Esophagus squamous epithelium (tissue), 5 donors: ENCODE measurements at places on chromosomes 1 and 21. TPM values are rescaled to one million over a fixed set of nuclear protein-coding genes. Genes with fewer than 3 reads are reported as not detected.

NUDT4B gene
- total RNA-seq = 24.6 TPM

SLC25A34 gene
- total RNA-seq = 1.1 TPM

DNA sequence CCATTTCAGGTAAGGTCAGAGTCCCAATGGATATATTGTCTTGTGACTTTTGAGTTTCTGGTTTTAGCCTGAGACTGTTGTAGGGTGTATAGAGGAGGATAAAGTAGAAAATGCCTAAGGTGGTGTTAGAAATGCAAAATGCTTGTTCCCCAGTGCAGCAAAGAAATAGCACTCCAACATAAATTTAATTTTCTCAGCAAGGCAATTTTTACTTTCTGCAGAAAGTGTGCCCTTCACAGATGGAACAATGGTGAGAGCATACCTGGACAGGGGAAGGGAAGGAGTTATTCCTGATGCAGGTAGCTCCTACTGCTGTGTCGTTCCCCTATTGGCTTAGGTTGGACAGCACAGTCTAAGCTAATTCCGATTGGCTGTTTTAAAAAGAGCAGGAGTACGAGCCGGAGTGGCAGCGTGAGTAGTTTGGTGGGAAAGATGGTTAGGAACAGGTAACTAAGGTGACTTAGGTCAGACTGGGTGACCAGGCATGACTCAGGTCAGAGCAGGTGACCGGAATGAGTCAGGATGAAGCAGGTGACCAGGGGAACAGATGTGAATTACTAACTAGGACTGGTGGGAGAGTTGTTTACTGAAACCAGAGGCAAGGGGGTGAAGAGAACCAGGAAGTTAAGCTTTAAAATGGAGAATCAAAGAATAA is 21.5 kb downstream of the SPATA45 start:
- no peak overlapping the region for H3K4me3 ChIP-seq
- no peak for DNase-seq
- no peaks in the 10 kb centered on the region for H3K4me1 ChIP-seq
- H3K27ac ChIP-seq = no peak overlapping the region
- no peaks in the 10 kb centered on the region for H3K27me3 ChIP-seq

DNA sequence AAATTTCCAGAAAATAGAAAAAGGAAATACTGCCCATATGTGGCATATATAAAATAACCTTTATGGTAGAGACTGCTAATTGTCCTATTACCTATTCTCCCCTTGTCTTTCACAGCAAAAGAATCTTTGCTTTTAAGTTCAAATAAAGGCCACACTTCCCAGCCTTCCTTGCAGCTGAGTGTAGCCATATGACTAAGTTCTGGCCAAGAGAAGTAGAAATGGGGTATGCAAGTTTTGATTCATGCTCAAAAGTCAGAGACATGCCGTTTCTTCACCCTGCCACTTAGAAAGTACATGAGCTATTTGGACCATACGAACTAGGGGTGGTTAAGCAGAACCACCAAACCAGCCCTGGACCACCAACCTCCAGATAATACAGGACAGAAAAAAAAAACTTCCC is 18.3 kb upstream of the S100A2 start:
- H3K36me3 ChIP-seq = no peaks in the 10 kb centered on the region
- no peak overlapping the region for H3K27ac ChIP-seq
- no peaks in the 10 kb centered on the region for H3K4me1 ChIP-seq

DNA sequence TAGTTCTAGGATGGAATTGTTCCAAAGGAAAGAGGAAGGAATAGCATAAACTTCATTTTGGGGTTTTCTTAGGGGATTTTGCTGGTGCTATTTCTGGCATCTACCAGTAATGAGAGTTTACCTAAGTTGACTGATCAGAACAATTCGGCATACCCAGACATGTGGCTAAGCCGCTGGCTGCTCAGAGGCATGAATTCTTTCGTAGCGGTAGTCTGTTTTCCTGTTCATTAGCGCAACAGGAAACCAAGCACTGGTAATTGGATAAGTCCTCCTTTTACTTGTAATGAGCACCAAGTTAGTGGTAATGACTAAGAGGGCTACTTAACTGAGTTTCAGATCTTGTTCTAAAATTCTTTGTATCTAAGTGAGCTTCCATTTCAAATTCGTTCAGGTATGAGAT is 38.6 kb downstream of the C21orf91 start:
- no peak overlapping the region for H3K27ac ChIP-seq
- peaks cover 25% of the 10 kb centered on the region for H3K4me1 ChIP-seq
- H3K27me3 ChIP-seq = no peaks in the 10 kb centered on the region
- no peak for DNase-seq

GRCh38 chr1:52125736-52126359 is 16.0 kb upstream of the ZFYVE9 start:
- H3K4me1 ChIP-seq = no peaks in the 10 kb centered on the region
- no peak overlapping the region for H3K27ac ChIP-seq
- no peaks in the 10 kb centered on the region for H3K27me3 ChIP-seq
- DNase-seq = no peak

GRCh38 chr21:42777064-42777756 is 102.1 kb downstream of the WDR4 start:
- peaks cover under 1% of the 10 kb centered on the region for H3K36me3 ChIP-seq
- no peak overlapping the region for H3K4me3 ChIP-seq
- H3K27me3 ChIP-seq = peaks cover 45% of the 10 kb centered on the region
- H3K4me1 ChIP-seq = peaks cover 18% of the 10 kb centered on the region
- no peak for DNase-seq

LRRC38 gene
- not detected for total RNA-seq
